ENCODE measurements at places on chromosomes 11 and 22.

DNA sequence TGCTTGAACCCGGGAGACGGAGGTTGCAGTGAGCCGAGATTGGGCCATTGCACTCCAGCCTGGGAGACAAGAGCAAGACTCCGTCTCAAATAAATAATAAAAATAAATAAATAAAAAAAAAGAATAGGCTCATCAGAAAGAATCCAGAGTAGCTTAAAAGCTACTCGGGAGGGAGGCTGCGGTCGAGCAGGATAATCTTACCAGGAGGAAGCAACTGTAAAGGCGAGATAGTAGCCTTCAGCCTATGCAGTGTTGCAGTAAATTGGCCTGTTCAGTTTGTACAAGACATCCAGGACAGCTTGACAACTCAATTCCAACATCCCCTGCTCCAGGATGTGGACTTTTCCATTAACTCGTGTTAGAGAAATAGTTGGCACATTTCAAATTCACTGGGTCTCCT is 1164.7 kb downstream of the LRRC4C start:
- no peak for DNase-seq

- no peak for DNase-seq
Measured at GRCh38 chr11:6889835-6890234, 2.5 kb downstream of the OR2D2 start.

- no peak for DNase-seq
Measured at GRCh38 chr11:110075105-110075846, 17.9 kb upstream of the ZC3H12C start.

DNA sequence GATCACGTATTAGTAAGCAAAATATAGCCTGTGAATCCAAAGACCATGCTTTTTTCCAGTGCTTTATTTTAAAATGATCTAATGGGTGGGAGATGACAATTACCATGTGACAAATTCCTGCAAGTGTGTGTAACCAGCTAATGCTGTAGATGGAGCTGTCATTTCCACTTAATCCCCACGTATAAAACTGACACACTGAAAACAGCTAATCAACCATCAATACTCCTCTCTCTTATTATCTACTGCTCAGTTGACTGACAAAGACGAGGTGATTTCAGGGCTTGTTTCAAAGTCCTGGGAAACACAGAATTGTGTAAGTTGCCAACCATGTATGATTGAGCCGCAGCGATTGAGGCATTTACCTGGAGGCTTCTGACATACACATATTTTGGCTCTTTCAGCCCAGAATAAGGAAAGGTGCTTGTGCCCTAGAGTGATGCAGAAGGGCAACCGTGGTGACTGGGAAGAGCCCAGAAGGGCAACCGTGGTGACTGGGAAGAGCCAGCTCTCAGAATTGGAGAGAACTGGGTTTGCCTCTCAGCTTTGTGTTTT is 9.7 kb downstream of the SLN start:
- no peak for DNase-seq
